ENCODE measurements at places on chromosomes 1 and 21. TPM values are rescaled to one million over a fixed set of nuclear protein-coding genes. Genes with fewer than 3 reads are reported as not detected.

BARHL2 gene
- not detected for total RNA-seq

GRCh38 chr1:117563492-117563875, 42.4 kb upstream of the TENT5C start:
- no peaks in the 10 kb centered on the region for H3K27me3 ChIP-seq
- DNase-seq, result no peak
- H3K4me1 ChIP-seq, result no peaks in the 10 kb centered on the region

LRRC39 gene
- total RNA-seq, result 1.2 TPM

- H3K27ac ChIP-seq, result no peak overlapping the region
- H3K4me1 ChIP-seq, result peaks cover 13% of the 10 kb centered on the region
- no peak overlapping the region for H3K4me3 ChIP-seq
- no peaks in the 10 kb centered on the region for H3K36me3 ChIP-seq
- H3K27me3 ChIP-seq, result peaks cover 50% of the 10 kb centered on the region
- DNase-seq, result no peak
Measured at GRCh38 chr21:42654913-42655795, 1.7 kb downstream of the PDE9A start.
